Anterior cingulate cortex (tissue), 58 donors: ENCODE measurements at places on chromosomes 2 and 18.

DNA sequence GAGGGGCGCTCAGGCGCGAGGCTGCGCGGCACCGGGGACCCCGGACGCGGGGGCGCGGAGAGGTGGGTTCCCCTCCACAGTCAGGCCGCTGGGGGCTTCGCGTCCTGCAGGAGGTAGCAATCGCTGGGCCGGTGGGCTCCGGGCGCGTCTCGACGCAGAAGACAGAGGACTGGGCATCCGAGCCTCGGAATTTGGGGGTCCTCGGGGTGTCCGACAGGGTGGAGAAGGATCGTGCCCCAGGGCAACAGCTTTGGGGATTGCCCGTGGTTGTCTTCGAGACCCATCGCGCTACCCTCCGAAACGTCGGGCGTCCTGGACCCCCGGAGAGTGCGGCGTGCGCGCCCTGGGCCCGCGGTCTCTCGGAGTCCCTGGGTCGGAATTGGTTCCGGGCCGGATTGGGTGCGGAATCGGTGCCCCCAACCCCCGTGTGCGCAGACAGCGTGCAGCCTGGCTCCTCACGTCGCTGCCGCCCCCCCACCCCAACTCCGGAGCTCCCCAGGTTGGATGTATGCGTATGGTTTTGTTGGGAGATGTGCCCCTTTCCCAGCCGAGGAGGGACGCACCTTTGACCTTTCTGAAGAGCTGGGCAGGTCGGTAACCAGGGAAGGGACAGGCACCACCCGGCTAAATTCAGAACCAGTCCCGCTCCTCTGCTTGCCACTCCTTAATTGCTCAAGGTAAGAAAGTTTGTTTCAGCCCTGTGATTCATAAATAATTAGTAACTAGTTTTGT lies 750 bp downstream of the NPAS2 start:
- no peak for DNase-seq

- no peak for DNase-seq
Measured at GRCh38 chr2:235070063-235070706, 118.4 kb downstream of the SH3BP4 start.

DNA sequence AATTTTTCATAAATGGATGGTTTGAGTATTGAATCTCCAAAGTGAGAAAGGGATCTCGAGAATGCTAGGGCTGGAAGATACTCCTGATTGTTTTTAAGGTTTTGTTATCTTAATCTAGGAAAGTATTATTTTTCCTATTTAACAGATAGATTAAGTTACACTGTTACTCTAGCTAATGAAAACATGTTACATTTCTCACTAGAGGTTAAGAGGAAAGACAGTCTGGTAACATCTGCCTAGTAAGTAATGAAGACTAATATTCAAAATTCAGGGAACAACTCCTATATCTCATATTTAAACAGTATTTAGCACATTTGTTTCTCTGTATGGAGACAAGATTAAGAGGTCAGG lies 2.0 kb downstream of the GALNT3 start:
- no peak for DNase-seq

GRCh38 chr2:195535911-195536522 lies 121.0 kb upstream of the SLC39A10 start:
- DNase-seq: no peak

DNA sequence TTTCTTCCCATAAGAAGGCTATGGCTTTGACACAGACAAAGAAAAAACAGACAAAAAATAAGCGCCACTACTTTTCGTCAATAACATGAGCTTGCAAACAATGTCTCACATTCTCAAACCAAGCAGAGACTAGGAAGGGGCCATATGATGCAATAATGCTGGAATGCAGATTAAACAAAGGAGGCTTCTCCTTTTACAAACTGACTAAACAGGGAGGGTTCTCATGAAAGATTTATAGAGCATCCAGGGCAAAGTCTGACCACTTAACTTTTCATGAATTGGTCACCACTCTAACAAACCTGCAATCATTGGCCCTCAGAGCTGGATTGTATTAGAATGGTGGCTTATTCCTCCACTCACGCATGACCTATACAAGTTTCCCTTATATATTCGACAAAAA lies 663.3 kb upstream of the CHAC2 start:
- no peak for DNase-seq

DNA sequence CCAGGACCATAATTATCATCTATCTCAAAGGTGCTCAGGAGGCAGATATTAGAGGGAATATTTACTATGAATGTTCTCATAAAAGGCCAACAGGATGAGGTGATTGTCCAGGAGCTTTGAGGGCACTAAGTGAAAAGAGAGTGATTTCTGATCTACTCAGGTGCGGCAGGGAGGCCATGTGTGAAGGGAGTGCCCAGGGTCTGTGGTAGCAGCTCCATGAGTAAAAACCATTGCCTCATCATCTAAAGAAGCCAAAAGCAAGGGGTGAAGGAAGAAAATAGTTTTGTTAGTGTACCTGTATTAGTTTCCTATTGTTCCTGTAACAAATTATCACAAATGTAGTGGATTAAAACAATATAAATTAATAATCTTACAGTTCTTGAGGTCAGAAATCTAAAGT lies 22.5 kb downstream of the RND3 start:
- no peak for DNase-seq

DNA sequence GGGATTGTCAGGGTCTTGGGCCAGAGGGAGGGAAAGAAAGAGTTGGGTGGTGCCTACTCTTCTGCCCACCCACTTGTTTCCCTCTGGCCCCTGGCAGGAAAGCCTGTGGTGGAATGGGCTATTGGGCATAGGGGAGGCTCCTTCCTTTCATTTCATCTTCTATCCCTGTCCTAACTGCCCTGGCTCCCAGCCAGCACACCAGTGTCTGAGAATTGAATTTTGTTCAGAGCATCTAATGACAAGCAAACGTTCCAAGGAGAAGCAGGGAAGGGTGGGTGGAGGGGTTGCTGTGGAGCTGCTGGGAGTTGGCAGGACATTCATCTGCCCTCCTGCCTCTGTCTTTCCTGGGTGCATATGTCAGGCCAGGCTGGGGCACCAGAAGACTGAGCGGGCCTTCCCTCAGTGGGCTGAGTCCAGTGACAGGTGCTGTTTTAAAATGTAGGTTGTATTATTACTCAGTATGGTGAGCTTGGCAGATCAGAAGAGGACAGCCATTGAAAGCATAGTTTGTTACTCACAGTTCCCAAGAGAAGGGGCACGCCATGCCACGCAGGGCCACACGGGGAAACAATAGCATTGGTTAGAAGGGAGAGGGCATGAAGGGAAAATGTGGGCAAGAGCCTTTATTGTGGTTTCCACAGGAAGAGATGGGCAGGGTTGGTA lies 171.9 kb downstream of the ACOXL start:
- DNase-seq: no peak

DNA sequence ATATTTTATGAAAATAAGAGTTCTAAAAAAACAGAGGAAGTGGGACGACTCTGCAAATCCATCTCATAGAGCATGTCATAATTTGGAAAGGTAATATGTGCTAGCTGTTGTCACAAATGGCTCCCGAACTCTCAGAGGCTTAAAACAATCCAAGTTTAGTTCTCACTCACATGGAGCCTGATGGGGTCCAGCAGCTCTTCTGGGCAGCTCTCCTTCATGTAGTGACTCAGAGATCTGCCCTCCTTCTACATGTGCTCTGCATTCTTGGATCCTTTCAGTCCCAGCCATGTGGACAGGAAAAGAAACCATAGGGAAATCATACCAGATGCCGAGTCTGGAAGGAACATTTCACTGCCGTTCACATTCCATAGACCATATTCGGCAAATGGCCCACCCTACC lies 180.1 kb upstream of the APCDD1 start:
- DNase-seq: no peak

- no peak for DNase-seq
Measured at GRCh38 chr2:71467180-71467815, 13.9 kb downstream of the DYSF start.

DNA sequence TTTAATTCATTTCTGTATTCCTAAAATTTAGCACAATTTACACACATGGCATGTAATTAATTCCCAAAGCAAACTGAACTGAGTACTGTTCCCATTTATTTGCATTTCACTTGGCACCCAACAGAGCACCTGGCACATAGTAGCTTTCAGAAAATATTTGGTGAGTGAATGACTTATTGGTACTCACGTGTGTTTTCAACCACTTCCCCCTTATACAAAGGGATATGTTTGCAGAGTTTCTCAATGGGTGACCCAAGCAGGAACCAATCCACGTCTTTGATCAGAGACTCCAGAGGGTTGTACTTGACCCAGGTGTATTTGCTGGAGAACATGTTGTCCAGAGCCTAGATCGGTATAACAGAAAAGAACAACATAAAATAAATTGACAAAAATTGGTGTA lies 6.6 kb downstream of the GKN2 start:
- DNase-seq: no peak

DNA sequence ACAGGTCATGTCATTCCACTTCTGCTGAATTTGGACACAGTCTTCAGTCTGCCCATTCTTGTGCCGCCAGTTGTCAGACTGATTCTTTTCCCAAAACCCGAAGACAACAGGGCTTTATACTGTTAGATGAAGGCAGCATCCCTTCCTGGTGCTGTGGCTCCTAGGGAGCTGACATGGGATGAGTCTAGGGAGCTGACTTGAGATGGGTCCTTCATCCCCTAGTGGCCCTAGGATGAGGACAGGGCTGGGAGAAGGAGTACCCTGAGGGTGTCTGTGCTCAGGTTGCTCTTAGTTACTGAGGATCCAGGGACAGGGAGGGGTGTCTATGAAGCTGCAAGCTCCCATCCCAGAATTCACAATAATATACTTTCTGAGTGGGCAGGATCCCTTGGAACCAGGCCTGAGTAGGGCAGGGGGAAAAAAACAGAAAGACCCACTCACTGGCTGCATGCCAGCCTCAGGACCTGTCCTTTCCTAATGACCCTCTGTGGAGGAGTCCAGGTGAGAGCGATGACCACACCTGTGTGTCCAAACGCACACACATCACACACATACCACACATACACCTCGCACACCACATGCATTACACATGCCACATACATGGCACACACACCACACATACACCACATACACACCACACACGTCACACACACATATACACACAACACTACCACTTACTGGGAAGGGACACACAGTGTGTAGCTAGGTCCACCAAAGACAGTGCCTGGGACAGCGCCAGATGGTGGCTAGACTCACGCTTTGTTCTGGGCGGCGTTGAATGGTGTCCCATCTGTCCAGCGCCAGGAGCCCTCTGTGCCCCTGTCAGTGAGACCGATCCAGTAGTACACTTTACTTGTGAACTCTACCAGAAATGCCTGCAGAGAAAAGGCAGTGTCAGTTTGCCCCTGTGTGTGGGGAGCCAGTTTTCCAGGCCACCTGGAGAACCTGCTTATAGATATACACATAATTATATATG lies 11.1 kb downstream of the CLEC4F start:
- no peak for DNase-seq
